Activated naive CD4-positive, alpha-beta T cell treated with anti-CD3 and anti-CD28 coated beads, Interleukin-2, amount 50 U/mL, for 72 hours (primary cell): ENCODE measurements at places on chromosomes 11 and 22. TPM values are rescaled to one million over a fixed set of nuclear protein-coding genes. Genes with fewer than 3 reads are reported as not detected.

Gene ANO9
- 61.2 TPM for total RNA-seq

Gene LRP4
- 0.18 TPM for total RNA-seq

Gene SLC22A9
- total RNA-seq: not detected

Gene NCAM1
- 0.39 TPM for total RNA-seq

Gene HOATZ
- total RNA-seq: not detected

Gene FAM76B
- total RNA-seq: 85.2 TPM

Gene TP53AIP1
- total RNA-seq: not detected

Gene DPP3
- total RNA-seq: 60.4 TPM

- DNase-seq: no peak
Observed at GRCh38 chr11:115157247-115157646, 347.0 kb downstream of the CADM1 start.

DNA sequence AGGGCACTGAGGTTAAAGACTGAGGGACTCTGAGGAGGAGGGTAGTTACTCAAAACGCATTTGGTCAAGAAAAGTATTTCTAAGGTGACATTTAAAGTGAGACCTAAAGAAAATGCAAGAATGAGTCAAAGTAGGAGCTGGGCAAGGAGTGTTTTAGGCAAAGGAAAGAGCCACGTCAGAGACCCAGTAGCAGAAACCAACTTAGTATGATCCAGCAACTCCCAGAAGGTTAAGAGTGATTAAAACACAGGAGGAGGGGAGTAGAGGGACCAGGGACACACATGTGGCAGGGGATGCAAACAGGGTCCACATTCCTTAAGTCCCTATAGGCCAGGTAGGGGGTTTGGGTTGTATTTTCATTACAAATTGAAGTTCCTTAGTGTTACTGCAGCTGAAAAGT, 24.3 kb upstream of the CCDC34 start:
- DNase-seq: no peak

DNA sequence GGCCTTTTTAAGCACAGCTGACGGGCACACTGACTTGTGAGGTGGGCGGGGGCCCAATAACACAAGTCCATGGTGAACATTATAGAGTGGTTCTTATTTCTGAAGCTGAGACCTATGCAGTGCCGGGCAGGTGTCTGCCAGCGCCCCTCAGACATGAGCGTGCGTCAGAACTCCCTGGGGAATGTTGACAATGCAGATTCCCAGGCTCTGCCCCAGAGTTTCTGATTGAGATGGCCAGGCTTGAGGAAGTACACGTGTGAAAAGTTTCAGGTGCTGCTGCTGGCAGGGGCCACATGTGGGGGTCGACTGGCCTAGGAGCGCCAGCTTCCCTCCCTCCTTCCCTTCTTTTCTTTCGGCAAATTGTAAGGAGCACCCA, 46.2 kb downstream of the TPCN2 start:
- DNase-seq: no peak

- peak; percentile 47 for DNase-seq
Observed at GRCh38 chr11:1299621-1300020, 9.8 kb downstream of the TOLLIP start.

DNA sequence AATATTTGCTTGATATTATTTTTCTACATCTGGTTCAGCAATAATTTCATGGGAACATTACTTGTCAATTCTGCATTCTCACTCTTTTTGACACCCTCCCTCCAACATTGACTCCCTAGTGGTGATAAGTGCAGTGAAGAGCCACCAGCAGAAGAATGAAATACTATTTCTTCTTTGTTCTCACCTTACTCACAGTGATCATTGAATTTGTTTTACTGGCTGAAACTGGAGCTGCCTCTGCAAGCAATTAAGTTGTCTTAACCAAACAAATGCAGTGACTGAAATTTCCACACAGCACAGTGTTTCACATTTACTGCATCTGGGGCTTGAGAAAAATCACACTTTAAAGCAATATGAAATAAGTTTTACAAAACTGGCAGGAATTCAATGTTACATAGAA, 189.8 kb downstream of the JRKL start:
- DNase-seq: no peak

DNA sequence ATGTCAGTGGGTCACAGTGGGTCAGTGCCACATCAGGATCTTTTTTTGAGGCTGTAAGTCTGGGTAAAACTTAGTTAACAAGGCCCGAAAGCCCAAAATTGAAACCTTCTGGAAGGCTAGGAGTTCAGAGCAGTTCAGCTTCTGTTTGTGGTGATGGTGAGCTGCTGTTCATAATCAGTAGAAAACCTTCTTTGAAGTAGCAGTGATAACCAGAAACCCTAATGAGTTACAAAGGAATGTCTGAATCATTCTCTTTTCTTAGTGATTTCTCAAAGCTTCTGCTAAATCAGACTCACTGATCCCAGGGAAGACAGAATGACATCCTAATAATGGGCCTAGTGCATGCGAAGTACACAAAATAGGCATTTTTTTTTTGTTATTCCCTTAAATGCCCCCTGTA, 124.7 kb downstream of the PARVA start:
- no peak for DNase-seq

DNA sequence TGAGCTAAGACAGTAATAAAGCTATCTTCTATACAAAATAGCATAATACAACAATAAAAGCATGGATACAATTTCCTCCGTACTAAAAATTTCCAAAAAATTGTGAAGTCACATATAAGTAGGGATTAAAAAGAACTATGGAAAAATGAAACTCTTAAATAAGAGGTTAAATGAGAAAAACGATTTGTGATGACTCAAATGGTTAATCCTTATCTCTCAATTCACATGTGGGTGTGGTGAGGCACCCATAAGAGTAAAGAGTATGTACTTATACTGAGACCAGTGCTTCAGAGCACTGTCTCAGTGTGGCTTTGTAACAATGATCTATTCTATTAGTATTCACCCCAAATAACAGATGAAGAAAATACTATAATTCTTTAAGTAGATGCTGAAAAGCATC, 25.0 kb upstream of the CCDC34 start:
- DNase-seq: no peak

DNA sequence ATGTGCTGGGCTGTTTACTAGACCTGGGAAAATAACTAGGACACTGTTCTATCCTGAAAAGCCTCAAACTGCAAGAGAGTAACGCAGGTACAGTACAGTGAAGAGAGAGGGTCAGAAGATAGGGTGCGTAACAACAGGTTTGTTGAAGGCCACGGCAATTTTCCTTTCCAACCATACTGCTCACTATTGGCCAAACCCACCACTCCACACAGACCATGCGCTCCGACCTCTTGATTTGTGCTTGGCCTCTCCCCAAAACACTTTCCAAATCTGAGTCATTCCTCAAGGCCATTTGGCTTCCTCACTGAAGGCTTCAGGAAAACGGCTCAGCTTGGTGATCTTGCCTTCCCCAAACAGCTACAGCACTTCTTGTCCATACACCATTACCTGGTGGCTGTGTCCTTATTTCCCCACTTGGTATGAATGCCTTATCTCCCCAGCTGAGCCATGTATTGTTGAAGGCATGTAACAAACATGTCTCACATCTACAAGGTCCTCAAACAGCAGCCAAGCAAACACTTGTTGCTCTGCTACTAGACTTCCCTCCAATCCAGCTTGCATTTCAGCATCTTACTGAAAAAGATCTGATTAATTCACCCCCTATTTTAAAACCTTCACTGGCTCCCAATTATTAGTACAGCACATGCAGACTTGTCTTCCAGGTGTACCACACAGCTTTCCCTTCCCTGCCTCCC, 40.9 kb downstream of the TCF20 start:
- DNase-seq: no peak

- DNase-seq: no peak
Observed at GRCh38 chr11:77372726-77373125, 71.2 kb upstream of the GDPD4 start.

GRCh38 chr11:68969386-68969785, 11.4 kb downstream of the MRGPRD start:
- no peak for DNase-seq

- DNase-seq: peak; percentile 20
Observed at GRCh38 chr11:112156956-112157766, 6.7 kb downstream of the IL18 start.

DNA sequence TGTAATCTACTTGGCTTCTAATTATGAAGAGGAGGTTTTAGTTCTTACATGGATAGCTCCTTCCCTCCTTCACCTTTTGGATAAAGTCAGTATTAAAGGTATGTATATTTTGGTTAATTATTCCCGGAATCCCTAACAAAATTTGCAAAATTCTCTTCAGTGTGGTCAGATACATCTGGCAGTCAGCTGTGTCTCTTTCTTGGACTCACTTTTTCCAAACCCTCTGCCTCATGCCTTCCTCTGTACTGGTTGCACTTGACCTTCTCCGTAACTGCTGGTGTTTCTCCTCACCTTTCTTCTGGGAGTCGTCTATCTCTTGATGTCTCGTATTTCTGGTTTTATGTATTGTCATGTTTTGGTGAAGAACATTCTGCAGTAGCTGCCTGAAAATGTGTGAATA, 62.5 kb downstream of the PPP6R3 start:
- no peak for DNase-seq

- no peak for DNase-seq
Observed at GRCh38 chr11:59770869-59771268, 15.7 kb downstream of the STX3 start.

DNA sequence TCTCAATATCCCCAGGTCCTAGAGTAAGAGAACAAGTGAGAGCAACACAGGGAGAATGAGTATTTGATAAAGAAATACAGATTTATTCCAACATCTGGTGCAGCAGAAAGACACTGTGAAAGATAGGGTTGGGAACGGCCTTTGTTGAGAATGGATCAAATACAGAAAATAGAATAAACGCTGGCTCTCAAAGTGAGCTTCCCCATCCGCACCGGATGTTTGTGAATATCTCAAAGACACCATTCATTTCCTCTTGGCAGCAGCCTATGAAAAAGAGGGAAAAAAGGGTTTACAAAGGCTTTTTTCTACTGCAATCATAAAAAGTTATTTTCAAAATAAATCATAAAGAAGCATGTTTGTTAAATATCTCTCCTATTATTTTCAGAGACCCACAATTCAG, 279.3 kb downstream of the CASP12 start:
- DNase-seq: no peak

- no peak for DNase-seq
Observed at GRCh38 chr11:13145461-13145860, 132.1 kb upstream of the BMAL1 start.

- DNase-seq: no peak
Observed at GRCh38 chr11:120932305-120932915, 91.5 kb upstream of the TBCEL start.

GRCh38 chr22:31625661-31626426, 36.2 kb downstream of the PISD start:
- no peak for DNase-seq

GRCh38 chr11:34161812-34162492, 56.5 kb downstream of the NAT10 start:
- DNase-seq: no peak

DNA sequence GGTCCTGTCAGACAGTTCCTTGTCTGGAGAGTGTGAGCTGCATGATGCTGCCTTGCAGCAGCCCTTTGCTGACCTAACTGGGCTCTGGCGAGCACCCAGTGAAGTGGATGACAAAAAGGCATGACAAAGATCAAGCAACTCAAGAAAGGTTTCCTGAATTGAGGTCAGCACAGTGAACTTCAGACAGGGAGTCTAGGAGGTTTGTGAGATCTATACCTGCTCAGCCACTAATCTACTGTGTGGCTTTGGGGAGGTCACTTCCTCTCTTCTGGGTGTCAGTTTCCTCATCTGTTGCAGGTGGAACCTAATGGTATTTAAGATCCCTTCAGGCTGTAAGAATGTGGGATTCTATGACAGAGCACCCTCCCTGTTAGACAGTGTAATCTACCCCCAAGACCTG, 213.9 kb upstream of the NARS2 start:
- no peak for DNase-seq

GRCh38 chr11:114084414-114084813, 24.9 kb downstream of the ZBTB16 start:
- no peak for DNase-seq

DNA sequence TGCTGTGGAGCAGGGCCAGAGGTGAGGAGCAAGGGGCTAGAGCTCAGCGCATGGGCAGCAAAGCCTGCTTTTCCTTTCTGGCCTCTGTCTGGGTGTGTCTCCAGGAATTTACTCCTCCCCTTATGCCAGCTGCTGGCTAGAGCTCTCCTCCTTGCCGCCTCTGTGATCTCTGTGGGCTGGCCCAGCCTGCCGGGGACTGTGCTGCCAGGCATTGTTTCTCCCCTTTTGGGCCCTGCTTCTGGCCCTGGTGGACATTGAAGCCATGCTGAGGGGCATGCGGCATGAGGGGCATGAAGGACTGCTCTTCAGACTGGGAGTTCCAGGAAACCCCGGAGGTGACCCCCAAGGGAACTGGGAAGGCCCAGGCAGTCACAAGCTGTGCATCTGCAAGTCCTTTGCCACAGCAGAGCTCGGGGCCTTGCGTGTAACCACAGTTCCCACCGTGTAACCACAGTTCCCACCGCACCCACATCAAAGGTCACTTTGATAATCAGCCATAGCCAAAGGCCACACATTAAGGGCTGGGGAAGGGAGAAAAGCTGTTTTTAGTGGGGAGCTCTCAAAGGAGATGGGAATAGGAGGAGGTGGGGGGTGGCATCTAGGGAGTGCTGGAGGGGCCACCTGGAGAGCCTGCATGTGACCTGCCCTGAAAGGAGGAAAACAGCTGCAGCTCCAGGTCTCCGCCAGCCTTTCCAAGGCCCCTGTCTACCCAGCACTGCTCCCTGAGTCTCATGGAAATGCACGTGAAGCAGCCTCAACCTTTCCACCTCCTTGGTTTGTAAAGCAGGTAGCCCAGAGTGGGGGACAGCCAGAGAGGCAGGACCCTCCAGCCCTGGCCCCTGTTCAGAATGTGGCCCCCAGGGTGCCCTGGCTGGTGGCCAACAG, 62.3 kb downstream of the PPFIBP2 start:
- DNase-seq: peak; percentile 22

DNA sequence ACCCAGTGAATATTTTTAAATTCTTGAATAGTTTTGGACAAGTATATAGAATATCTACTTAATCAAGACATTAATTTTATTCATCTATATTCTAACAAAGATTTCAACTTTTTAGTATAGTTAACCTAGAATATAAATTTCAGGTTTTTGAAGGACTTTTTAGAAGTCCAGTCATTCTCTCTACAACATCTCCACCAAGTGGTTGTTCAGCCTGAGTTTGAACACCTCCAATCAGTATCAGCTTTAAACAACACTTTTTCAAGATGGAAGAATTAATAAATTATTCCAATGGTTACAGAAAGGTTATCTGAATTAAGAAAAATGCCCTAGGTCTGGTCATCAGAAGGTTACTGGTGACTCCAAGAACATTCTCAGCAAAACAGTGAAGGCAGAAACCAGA, 31.8 kb downstream of the EIF3M start:
- no peak for DNase-seq

DNA sequence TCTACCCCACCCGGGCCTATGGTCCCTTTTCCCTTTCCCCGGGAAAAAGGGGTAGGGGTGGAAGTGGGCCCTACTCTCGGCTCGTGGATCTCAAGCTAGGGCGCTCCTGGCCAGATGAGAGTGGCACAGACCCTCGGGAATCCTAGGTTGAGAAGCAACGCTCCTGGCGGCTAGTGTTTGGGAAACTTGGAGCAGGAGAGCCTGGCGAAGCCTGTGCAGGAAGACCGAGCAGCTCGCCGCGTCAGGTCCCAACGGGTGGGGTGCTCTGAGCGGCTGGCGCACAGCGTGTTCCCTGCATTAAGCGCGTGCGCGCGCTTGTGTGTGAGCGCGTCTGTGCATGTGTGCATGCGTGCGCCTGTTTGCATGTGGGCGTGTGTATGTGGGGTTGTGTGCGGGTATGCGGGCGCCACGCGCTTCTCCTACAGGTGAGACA, 7.1 kb upstream of the FLI1 start:
- peak; percentile 60 for DNase-seq
